ENCODE measurements at places on chromosomes 2 and 18.

DNA sequence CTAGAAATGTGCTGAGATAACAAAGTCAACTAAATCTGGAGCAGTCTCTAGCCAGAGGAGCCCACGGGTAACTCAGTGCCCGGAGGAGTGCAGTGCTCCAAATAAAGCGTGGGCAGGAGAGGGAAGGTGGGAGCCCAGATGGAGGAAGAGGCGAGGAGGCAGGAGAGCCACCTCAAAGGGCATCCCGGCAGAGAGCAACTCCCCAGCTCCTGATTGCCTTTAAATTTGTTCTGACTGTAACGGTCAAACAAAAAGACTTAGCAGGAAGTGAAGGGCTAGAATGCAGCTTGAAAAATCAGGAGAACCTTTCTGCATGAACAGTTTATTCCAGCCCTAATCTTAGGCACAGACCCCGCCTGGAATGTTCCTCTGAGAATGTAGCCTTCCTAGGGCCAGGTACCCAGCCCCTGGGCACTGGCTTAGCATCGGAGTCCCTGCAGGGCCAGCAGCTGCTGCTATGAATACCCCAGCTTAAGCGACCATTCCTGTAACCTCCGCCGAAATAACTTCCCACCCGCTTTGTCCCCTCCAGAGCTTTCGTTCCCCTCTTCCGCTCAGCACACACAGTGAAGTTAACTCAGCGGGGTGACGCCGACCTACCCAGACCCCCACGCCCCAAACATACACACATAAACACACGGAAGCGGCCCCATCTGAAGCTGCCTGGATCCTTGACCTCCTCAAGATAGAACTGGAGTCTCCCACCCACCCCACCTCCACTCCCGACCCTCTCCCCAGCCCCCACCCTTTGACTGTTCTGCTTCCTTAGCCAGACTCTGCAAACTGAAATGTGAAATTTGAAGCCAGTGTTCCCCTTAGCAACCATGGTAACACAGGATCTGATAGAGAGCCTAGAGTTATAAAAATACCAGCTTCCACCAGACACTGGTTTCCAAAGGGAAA is 123.2 kb downstream of the SMAD7 start:
- peak; percentile 59 for DNase-seq

- no peak for DNase-seq
These were observed 58.1 kb upstream of the RALBP1 start for GRCh38 chr18:9417073-9417851.

DNA sequence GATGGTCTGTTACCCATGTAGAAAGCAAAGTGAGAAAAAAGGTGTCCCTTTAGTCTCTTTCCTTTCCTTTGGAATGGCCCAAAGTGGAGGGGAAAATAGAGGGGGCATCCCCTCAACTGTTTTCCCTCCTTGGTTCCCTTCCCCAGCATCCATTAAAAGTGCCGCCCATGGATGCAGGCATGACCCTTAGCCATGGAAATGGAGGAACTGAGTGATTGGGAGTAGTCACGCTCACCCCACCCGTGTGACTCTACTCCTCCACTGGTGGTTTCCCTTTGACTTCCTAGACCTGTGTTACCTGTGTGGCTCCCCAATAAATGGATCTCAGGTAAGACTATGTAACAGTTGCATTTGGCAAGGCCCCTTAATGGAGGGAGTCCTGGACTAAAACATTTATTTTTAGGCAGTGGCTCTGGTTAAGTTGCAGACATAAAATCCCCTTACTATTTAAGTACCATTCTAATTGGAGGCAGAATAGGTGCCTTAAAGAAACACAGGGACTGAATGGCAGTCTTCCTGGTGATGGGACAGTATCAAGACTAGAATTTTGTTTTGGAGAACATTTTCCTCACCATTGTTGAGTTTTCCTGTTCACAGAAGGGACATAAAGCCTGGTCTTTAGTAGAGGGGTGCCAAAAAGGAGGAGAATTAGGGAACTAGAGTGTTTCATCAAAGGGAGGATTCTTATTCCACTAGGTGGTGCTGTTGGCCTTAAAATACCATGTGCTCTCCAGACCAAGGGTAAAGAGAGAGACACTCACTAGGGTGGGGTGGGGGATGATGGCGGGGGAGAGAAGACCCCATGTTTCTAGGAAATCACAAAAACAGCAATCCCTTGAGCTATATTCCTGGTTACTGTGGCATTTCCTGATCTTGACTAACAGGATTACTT is 25.7 kb upstream of the PLA2R1 start:
- no peak for DNase-seq

- no peak for DNase-seq
These were observed 41.2 kb downstream of the CYRIA start for GRCh38 chr2:16624436-16624780.
